Breast epithelium (tissue), 4 donors: ENCODE measurements at places on chromosomes 7 and 10.
A peak's percentile ranks its signal among the peaks of the same experiment; 100 is the strongest.

DNA sequence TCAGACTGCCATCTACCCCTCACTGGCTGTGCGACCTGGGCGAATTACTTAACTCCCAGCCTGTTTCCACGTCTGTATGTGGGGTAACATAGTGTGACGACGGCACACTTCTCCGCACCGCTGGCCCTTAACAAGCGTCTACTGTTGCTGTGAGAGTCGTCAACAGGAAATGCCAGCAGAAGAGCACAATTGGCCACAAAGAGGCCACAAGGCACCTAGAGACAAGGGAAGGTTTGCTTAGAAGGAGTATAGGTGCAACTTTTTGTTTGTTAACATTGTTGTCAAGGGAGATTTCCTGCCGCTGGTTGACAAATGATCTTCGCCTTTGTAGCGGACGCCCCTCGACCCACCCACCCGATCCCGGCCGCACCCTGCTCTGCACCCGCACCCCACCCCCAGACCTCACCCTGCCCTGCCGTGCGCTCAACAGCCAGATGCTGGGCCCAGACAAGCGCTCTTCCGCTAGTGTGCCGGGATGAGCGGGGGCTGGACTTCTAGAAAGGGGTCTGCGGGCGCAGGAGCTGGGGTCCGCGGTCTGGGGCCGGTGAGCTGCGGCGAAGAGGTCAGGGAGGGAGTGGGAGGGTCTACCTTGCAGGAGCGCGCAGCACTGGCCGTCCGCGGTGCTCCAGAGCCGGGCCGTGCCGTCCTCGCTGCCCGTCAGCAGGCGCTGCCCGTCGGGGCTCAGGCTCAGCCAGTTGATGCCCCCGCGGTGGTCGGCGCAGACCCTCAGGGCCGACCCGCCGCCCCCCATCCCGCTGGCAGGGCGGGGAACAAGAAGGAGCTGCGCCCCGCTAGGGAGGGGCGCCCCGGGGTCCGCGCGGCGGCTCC, 785 bp downstream of the WDR86 start:
- DNase-seq: peak; percentile 82

GRCh38 chr10:103491729-103492364, 1.7 kb upstream of the NEURL1 start:
- no peak for DNase-seq

GRCh38 chr7:2017481-2017891, 215.3 kb downstream of the MAD1L1 start:
- DNase-seq: no peak

DNA sequence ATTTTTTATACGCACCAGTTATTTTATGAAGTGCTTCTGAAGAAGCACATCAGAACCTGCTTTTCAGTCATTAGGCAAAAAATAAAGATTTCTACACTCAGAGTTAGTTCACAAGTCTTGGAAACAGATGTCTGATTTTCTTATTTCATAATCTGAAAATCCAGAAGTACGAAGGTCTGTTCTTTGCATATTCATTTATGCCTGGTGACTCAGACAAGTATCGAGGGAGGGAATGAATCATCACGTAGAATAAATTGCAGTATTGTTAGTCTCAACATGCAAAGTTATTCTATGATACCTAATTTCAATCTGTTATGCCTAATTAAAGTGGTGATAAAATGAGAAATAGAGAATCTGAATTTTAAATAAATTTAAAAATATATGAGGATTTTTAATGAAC, 113.6 kb upstream of the SEM1 start:
- DNase-seq: no peak

DNA sequence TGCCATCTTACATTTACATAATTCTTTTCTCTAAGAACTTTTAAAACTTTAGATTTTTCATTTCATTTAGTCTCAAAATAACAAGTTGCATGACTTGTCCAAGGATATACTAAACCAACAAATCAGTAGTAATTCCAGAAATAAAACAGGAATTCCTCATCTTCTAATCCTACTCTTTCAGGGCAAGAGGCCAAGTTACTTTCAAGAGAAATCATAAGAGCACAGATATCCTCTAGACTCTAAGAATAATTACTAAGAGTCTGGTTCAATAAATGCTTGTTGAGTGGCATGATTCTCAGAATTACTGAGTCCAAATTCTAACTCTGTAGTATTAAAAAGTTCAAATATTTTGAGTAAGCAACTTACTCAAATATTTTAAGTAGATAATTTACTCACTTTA, 12.9 kb downstream of the PDZD8 start:
- no peak for DNase-seq

GRCh38 chr10:96440361-96441292, 73.1 kb downstream of the TLL2 start:
- no peak for DNase-seq

DNA sequence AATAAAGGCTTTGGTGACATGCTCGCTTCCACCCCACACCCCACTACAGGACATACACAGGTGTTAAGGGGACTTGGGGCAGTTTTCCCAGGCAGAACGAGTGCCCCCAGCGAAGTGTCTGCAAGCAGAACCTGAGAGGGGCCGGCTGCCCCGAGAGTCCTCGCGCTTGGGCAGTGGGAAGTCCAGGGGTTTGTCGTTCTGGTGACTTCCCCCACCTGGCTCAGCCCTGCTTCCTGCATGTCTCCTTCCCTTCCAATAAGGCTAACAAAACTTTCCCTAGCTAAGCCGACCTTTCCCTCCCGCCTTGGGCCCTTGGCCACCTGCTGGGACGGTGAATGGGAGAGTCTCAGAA, 916 bp downstream of the VWA2 start:
- DNase-seq: no peak

DNA sequence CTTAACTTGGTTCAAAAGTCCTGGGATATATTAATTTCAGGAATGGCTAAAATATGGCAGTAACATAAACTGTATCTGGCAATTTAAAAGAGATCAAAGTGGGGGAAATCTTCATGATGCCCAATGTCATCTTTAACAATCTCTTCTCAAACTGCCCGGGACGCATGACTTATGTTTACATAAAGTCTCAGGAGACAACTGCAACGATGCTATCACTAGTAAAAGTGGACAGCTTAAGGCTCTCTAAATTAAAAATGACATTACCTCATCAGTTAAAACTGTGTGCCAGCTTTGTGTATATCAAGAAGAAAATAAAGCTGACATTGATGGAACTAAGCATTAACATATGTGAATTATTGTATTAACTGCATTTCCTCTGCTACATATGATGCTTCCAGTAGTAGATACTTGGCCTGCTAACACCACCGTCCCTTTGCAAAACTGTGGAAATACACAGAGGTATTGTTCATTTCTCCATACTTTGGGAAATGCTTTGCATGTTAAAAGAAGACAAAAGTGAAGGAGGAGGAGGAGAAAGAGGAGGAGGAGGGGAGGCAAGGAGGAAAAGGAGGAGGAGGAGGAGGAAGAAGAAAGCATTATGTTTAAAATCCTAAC, 62.4 kb downstream of the NRP1 start:
- no peak for DNase-seq

GRCh38 chr10:60208676-60209269, 180.9 kb downstream of the ANK3 start:
- DNase-seq: no peak

GRCh38 chr7:92433019-92433418, 14.3 kb upstream of the GATAD1 start:
- DNase-seq: no peak

DNA sequence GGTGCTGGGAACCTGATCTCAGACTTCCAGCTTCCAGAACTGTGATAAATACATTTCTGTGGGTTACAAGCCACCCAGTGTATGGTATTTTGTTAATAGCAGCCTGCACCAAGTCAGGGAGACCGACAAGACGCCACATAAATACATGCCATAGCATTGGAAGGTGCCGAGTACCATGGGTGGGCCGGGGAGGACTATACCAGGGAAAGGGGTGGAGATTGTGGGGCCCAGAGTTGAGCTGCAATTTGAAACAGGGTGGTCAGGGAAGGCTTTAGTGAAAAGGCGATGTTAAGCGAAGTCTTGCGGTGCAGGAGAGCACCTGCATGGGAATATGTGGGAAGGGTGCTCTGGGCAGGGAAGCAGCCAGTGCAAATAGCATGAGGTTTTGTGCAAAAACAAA, 88.9 kb upstream of the LRRC4 start:
- DNase-seq: no peak

DNA sequence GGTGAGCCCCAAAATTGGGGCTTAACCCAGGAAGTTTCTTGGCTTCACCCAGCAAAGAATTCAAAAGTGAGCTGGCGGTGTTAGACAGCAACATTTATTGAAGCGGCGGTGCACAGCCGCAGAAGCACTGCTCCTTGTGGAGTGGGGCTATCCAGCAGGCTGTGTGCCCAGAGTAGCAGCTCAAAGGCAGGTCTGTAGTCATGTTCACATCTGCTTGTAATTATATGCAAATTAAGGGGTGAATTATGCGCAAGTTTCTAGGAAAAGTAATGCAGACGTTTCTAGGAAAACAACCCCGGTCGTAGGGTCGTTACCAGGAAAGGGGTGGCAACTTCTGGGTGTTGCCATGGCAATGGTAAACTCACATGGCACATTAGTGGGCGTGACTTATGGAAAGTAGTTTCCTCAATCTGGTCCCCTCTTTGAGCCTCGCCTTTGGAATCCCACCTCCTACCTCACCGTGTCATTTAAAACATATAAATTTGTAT, 13.7 kb upstream of the KBTBD2 start:
- no peak for DNase-seq

DNA sequence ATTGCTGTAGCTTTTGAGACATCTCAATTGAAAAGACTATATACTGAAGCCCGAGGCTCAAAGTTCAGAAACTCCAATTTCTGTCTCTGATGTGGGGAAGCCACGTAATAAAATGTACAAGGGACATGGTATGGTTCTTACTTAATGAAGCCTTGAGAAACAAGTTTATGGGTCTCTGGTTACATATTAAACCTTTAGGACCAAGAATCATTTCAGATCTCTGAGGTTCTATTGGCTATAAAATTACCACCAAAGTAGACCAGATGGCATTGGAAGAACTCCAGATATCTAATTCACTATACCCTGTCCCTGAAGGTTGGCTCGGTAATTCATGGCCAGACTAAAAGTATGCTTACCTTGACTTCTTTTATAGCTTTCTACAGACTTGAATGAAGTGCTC, 23.7 kb downstream of the STAMBPL1 start:
- no peak for DNase-seq

DNA sequence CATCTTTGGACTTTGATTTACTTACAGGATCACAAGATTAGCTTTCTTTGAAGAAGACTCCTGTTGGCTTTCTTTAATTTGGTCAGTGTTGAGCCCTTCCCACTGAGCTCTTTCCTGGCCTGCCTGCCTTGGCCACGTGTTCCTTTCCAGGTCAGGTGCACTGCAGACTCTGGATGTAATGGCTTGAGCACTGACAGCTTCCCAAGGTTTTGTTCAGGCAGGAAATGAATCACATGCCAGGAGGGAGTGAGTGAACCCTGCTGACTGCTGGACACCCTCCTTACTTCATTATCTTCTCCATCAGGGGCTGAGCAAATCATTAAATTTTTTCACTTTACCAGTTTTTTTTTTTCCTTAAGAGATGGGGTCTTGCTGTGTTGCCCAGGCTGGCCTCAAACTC, 29.8 kb downstream of the SNX10 start:
- no peak for DNase-seq

- DNase-seq: no peak
Observed at GRCh38 chr7:137880432-137880831, 33.7 kb upstream of the DGKI start.

- no peak for DNase-seq
Observed at GRCh38 chr10:126500866-126501265, 112.6 kb upstream of the ADAM12 start.

DNA sequence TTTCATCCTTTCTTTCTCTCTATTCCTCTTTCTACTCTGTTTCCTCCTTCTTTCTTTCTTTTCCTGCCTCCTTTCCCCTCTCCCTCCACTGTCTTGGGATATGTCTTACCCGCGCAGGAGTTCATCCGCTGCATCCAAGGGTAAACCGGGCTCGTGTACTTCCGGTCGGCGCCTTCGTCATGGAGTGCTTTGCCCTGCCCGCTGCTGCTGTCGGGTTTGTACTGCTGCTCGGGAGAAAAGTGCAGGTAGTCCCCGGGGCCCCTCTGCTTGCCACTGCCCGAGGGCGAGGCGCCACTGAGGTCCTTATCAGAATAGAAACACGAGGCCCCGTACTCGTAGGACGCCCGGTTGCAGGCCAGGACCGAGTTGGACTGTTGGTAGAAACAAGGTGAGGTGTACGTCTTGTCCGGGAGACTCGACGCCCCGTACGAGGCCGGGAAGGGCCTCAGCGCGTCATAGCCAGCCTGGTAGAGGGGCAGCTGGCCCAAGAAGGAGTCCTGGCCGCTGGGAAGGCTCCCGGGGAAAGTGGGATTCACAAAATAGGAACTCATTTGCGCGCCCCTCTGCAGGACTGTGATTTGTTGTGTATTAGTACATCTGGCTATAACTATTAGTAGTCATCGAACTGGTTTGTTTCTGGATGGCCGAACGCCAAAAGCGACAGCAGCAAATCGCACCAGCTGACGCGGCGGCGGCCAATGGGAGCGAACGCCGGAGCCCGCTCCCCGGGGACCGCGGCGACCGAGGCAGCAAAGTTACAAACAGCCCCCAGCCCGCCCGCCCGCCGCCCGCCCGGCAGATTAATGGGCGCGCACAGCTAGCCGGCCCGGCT, at the start of gene HOXA6:
HOXA6 (minus strand) TSS at position 576 of the 832 bp plus-strand sequence; CDS start at position 551, 25 bp downstream.
- peak; percentile 75 for DNase-seq

GRCh38 chr10:2117641-2118040, 380.3 kb upstream of the ADARB2 start:
- no peak for DNase-seq

GRCh38 chr10:103676058-103676785, 179.2 kb downstream of the SH3PXD2A start:
- peak; percentile 91 for DNase-seq

- no peak for DNase-seq
Observed at GRCh38 chr7:150860291-150860977, 8.1 kb downstream of the AOC1 start.
